ENCODE measurements at places on chromosomes 12 and 14. TPM values are rescaled to one million over a fixed set of nuclear protein-coding genes. Genes with fewer than 3 reads are reported as not detected.

GRCh38 chr14:97021571-97022168, 224.5 kb downstream of the VRK1 start:
- peaks cover 19% of the 10 kb centered on the region for H3K27me3 ChIP-seq
- no peak overlapping the region for H3K4me3 ChIP-seq
- no peak for DNase-seq
- no peak overlapping the region for H3K27ac ChIP-seq

HOXC9 gene
- not detected for total RNA-seq

GRCh38 chr14:79021766-79022165, 851.6 kb downstream of the NRXN3 start:
- H3K27me3 ChIP-seq, result no peaks in the 10 kb centered on the region
- no peaks in the 10 kb centered on the region for H3K36me3 ChIP-seq
- DNase-seq, result no peak
- H3K4me3 ChIP-seq, result no peak overlapping the region
- no peak overlapping the region for H3K27ac ChIP-seq

DNA sequence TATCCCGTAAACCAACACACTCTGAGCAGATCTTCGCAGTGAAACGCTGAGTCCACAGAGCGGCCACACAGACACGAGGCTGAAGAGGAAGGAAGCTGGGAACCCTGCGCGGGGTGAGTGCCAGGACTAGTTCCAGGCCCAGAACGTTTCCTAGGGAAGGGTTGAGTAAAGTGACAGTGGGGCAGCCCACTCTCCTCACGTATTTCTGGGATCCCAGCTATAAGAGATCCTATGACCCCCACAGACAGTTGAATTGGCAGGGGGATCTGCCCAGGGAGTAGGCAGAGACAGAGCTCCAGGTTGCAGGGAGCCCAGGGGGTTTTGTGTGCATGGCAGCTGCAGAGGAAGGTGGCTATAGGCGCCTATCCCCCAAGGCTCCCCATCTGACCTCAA, 51.1 kb downstream of the GTF2A1 start:
- peak overlapping the region; percentile 93 for H3K27ac ChIP-seq
- H3K4me3 ChIP-seq, result peak overlapping the region; percentile 70
- no peaks in the 10 kb centered on the region for H3K36me3 ChIP-seq
- H3K27me3 ChIP-seq, result no peaks in the 10 kb centered on the region
- peaks cover 15% of the 10 kb centered on the region for H3K4me1 ChIP-seq

GRCh38 chr14:90553921-90554336, 157.1 kb downstream of the CALM1 start:
- no peaks in the 10 kb centered on the region for H3K36me3 ChIP-seq
- H3K27me3 ChIP-seq, result no peaks in the 10 kb centered on the region
- H3K27ac ChIP-seq, result peak overlapping the region; percentile 76
- no peak overlapping the region for H3K4me3 ChIP-seq
- peaks cover 93% of the 10 kb centered on the region for H3K4me1 ChIP-seq

DNA sequence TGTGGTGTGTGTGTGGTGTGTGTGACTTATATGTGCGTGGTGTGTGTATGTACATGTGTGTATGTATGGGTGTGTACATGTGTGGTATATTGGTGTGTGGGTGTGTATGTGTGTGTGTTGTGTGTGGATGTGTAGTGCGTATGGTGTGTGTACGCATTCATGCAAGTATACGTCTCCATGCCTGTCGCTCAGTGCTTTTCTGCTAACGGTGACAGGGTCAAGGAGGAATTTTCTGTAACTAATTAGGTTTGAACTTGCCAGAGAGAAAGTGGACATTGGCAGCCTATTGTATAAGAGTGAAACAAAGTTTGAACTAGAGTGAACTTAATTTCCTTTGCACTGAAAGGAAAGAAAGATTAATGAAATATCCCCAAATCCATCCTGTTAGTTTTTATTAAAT, 120.9 kb upstream of the GSC start:
- DNase-seq, result no peak
- no peaks in the 10 kb centered on the region for H3K36me3 ChIP-seq
- no peak overlapping the region for H3K4me3 ChIP-seq
- H3K27me3 ChIP-seq, result no peaks in the 10 kb centered on the region

ESPL1 gene
- 0.32 TPM for total RNA-seq

DNA sequence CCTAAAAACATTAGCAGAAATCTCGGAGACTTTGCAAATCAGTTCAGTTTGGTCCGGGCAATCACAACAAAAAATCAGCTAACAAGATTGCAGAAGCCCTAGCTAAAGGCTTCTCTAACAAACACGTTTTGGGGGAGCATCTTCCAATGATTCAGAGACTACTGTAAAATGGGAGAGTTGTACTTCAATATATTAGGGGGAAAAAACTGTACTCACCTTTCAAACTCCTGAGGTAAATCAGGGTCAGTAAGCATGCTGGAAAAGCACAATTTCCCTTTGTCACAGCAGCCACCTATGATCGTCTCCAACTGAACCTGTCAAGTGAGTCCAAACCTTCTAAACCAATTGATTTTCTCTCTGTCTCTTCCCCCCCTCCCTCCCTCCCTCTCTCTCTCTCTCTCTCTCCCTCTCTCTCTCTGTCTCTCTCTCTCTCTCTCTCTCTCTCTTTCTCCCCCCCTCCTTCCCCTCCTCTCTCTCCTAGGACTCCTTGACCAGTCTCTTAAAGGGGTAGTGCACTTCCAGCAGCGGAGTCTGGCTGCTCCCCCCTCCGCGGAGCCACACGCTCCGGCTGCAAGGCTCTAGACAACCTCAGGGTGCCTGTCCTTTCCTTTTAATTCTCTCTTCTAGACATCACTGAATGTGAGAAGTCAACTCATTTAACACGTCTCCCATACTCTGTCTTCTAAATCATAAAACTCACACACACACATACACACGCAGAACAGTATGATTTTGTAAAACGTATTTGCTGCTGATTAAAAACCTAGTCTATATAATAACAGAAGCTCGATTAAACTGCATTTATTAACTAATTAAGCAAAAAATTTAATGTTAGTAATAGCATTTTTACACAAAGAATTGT, at the start of gene SOX5:
Gene SOX5, minus strand, starts transcription at position 323 of the 862 bp plus-strand sequence. Its CDS starts 69 bp downstream, at position 254.
- H3K27me3 ChIP-seq, result peaks cover 41% of the 10 kb centered on the region
- peak within 1 kb of the TSS; percentile 58 for H3K4me3 ChIP-seq
- H3K4me1 ChIP-seq, result peaks cover 27% of the 10 kb centered on the region
- no peaks in the 10 kb centered on the region for H3K36me3 ChIP-seq
- DNase-seq, result no peak

B4GALNT3 gene
- total RNA-seq, result under 0.01 TPM

DNA sequence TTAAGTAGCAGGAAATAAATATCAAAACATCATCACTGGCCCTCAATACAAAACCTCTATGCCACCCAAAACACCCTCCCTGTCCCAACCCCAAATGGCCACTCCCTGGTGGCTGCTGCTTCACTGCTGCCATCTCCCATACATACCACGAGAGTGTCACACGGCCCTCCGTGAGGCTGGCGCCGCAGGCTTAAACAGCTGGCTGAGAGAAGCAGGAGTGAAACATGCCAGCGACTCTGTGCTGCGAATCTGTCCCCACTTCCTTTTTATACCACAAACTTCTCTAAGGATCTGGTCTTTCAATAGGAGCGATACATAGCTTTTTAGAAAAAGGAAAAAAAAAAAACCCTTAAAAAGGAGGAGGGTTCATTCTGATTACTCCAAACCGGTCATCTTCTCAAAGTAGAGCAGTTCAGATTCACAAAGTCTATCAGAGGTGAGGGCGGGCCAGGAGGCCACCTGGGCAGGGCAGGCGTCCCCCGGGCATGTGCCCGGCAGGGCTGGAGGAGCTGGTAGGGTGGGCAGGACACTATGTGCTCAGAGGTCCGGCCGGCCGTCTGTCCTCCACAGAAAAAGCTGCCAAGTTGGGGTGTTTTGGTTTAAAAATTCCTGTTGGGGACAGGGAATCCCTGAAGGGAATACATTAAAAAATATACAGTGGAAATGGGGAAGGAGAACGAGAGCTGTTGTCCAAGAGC, 26.5 kb downstream of the MAX start:
- no peak overlapping the region for H3K27ac ChIP-seq
- H3K4me1 ChIP-seq, result peaks cover 59% of the 10 kb centered on the region
- DNase-seq, result no peak
- no peak overlapping the region for H3K4me3 ChIP-seq
- peaks cover 43% of the 10 kb centered on the region for H3K36me3 ChIP-seq

DNA sequence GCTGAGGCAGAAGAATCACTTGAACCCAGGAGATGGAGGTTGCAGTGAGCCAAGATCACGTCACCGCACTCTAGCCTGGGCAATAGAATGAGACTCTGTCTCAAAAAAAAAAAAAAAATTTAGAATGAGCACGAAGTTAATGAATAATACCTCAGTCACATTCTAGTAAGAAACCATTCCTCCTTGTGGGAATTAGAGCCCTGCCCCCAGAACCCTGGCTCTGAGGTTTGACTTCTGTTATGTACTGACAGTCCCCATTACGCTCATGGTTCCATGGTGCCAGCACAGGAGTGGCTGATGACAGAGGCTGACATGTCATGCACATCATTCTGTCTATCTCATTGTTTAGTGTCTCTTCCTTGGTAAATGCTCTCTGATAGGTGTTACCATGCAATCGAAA, 132.6 kb upstream of the FGD4 start:
- H3K4me3 ChIP-seq, result no peak overlapping the region
- H3K27me3 ChIP-seq, result no peaks in the 10 kb centered on the region
- no peak overlapping the region for H3K27ac ChIP-seq
- no peak for DNase-seq
- no peaks in the 10 kb centered on the region for H3K36me3 ChIP-seq
- H3K4me1 ChIP-seq, result peaks cover 11% of the 10 kb centered on the region

DNA sequence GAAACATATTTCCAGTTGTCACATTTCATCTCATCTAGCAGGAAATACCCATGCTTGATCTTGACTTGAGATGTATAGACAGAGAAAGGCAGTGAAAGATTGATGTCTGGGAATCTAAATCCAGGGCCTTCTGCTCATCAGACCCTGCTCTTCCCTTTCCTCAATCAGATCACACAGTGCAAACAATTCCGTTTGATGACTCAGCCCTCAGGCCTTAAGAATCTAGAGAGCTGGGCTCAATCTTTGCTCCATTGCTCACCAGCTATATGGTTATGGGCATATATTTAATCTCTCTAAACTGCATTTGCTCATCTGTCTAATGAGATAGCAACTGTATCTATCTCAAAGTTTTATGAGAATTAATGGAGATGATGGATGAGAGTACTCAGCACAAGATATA, 201.8 kb upstream of the CCDC196 start:
- no peaks in the 10 kb centered on the region for H3K36me3 ChIP-seq
- no peaks in the 10 kb centered on the region for H3K27me3 ChIP-seq
- H3K27ac ChIP-seq, result no peak overlapping the region
- DNase-seq, result no peak
- no peak overlapping the region for H3K4me3 ChIP-seq

- H3K4me1 ChIP-seq, result no peaks in the 10 kb centered on the region
- peak; percentile 31 for DNase-seq
- H3K4me3 ChIP-seq, result no peak overlapping the region
- H3K27me3 ChIP-seq, result no peaks in the 10 kb centered on the region
- no peak overlapping the region for H3K27ac ChIP-seq
Observed at GRCh38 chr12:27394676-27395075, 51.9 kb upstream of the SMCO2 start.

GRCh38 chr12:108666401-108666881, 32.7 kb upstream of the SELPLG start:
- no peak overlapping the region for H3K4me3 ChIP-seq
- no peaks in the 10 kb centered on the region for H3K27me3 ChIP-seq
- H3K36me3 ChIP-seq, result no peaks in the 10 kb centered on the region
- peak overlapping the region; percentile 84 for H3K27ac ChIP-seq

GRCh38 chr14:21267886-21268616, 1.2 kb downstream of the HNRNPC start:
- H3K4me3 ChIP-seq, result peak overlapping the region; percentile 87
- DNase-seq, result no peak

GRCh38 chr12:8612629-8613028, at the start of gene AICDA:
TSS of gene AICDA (minus strand) at chr12:8612859. CDS start at chr12:8612767, 92 bp downstream.
- H3K4me3 ChIP-seq, result no peak within 1 kb of the TSS
- H3K4me1 ChIP-seq, result peaks cover 7% of the 10 kb centered on the region
- no peak within 1 kb of the TSS for H3K27ac ChIP-seq
- DNase-seq, result no peak

DNA sequence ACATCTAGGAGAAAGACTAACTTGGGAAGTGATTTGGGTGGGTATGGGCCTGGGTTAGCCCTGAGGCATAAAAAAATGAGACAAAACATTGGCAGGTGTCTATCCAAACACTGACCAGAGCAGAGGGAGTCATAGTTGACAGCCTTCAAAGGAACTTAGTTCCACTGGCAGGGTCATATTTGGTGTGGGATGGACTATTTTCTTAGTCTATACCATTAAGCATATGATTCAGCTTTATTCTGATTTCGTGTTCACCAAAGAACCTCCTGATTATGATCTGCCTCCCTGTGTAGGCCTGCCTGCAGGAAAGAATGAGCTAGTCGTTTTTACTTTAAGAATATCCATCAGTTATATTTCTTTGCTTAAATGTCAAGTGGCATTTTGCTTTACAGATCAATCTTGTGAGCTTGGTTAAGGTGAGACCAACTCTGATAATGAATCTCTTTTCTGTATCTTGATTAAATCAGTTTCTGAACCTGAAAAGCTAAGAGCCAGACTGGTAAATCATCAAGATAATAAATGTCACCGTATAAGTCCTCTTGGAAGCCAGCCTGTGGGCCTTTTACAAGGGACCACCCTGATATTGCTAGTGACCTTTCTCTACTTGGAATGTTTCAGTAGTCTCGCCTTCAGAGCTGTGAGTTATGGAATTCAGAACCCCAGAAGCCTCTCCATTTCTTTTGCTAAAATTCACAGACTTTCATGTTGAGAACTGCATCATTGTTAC, 182.9 kb downstream of the MON2 start:
- no peaks in the 10 kb centered on the region for H3K36me3 ChIP-seq
- H3K4me1 ChIP-seq, result no peaks in the 10 kb centered on the region
- H3K4me3 ChIP-seq, result no peak overlapping the region
- no peak for DNase-seq
- no peak overlapping the region for H3K27ac ChIP-seq

UNC119B gene
- 20.0 TPM for total RNA-seq

GRCh38 chr14:28608851-28609828, 157.4 kb upstream of the FOXG1 start:
- H3K27ac ChIP-seq, result no peak overlapping the region
- no peaks in the 10 kb centered on the region for H3K36me3 ChIP-seq
- H3K4me3 ChIP-seq, result no peak overlapping the region
- H3K27me3 ChIP-seq, result no peaks in the 10 kb centered on the region
- no peaks in the 10 kb centered on the region for H3K4me1 ChIP-seq

L3HYPDH gene
- 32.2 TPM for total RNA-seq

- no peaks in the 10 kb centered on the region for H3K36me3 ChIP-seq
- no peaks in the 10 kb centered on the region for H3K27me3 ChIP-seq
- no peaks in the 10 kb centered on the region for H3K4me1 ChIP-seq
- no peak overlapping the region for H3K4me3 ChIP-seq
- DNase-seq, result no peak
- peak overlapping the region; percentile 30 for H3K27ac ChIP-seq
Observed at GRCh38 chr14:88129306-88130056, 124.5 kb downstream of the GPR65 start.

GRCh38 chr14:100910888-100911664, 7.6 kb upstream of the RTL1 start:
- no peak overlapping the region for H3K27ac ChIP-seq
- H3K36me3 ChIP-seq, result no peaks in the 10 kb centered on the region
- no peaks in the 10 kb centered on the region for H3K4me1 ChIP-seq
- no peak for DNase-seq
- H3K27me3 ChIP-seq, result no peaks in the 10 kb centered on the region

- peak within 1 kb of the TSS; percentile 85 for H3K27ac ChIP-seq
- H3K4me3 ChIP-seq, result peak within 1 kb of the TSS; percentile 57
- no peaks in the 10 kb centered on the region for H3K36me3 ChIP-seq
- peak; percentile 95 for DNase-seq
Observed at GRCh38 chr14:32202998-32203882, at the start of gene RNU6-8. TSS of gene RNU6-8 (minus strand) at chr14:32203269.

- no peaks in the 10 kb centered on the region for H3K27me3 ChIP-seq
- no peak overlapping the region for H3K4me3 ChIP-seq
- no peaks in the 10 kb centered on the region for H3K36me3 ChIP-seq
Observed at GRCh38 chr14:51533872-51534553, 117.7 kb upstream of the FRMD6 start.

PCED1B gene
- total RNA-seq, result 2.1 TPM
